Activated CD4-positive, CD25-positive, alpha-beta regulatory T cell treated with anti-CD3 and anti-CD28 coated beads, Interleukin-2, amount 50 U/mL, for 24 hours (primary cell): ENCODE measurements at places on chromosomes 6 and 20.
A peak's percentile ranks its signal among the peaks of the same experiment; 100 is the strongest.

DNA sequence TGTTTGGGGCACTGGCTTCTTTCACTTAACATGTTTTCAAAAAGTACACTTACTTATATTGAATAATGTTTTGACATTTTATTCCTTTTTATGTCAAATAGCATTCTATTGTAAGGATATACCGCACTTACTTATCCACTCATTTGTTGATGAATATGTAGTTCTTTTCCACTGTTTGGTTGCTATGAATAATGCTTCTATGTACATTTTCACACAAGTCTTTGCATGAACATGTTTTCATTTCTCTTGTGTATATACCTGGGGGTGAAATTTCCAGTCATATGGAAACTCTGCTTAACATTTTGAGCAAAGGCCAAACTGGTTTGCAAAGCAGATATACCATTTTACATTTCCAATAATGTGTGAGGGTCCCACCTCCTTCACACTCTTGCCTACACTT, 202.3 kb upstream of the GGTLC1 start:
- ATAC-seq = no peak

GRCh38 chr6:14010275-14010674, 85.5 kb downstream of the RNF182 start:
- no peak for ATAC-seq

GRCh38 chr6:12751694-12752325, 35.2 kb downstream of the PHACTR1 start:
- ATAC-seq = no peak

- ATAC-seq = no peak
Observed at GRCh38 chr6:6901205-6901719, 206.5 kb upstream of the RREB1 start.

DNA sequence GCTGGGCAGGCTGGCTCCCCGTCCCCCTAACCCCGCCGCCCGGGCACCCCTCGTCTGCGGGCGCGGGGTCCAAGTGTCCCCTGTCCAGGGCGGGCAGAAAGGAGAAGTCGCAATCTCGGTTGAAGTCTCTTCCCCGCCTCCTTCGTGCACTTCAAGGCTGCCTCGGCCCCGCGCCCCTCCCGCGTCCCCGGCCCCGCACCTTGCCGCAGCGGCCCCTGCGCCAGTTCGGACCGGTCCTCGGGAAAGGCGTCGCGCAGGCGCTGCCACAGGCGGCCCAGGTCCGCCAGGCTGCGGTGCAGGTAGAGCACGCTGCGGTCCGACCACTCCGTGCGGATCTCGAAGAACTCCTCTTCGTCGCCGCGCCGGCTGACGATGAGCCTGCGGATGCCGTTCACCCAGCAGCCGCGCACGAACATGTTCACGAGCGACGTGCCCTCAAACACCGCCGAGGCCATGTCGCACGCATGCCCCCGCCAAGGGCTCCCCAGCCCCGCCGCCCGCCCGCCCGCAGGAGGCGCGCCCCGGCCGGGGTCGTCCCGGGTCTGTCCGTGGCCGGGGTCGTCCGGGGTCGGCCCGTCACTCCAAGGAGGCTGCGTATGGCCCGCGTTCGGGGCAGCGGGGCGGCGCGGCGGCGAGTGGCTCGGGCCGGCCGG, at the start of gene PXDC1:
PXDC1 (minus strand) TSS at position 637 of the 653 bp plus-strand sequence; CDS start at position 455, 182 bp downstream.
- ATAC-seq = peak; percentile 4

DNA sequence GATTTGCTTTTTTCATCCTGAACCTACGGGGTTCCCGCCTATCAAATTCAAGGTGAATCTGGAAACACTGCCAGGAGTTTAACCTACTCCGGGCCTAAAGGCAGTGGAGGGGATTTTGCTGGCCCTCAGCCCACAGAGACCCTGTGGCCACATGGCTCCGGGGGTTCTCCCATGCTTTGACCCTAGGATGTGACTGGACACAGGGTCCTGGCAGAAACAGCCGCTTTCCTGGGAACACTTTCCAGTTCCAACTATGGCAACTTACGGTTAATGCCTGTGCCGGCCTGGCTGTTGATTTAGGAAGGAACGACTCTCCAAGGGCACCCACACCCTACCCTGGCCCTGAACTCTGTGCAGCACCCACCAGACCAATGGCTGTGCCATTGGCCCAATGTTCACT, 141.7 kb upstream of the RPS6KA2 start:
- no peak for ATAC-seq

- no peak for ATAC-seq
Observed at GRCh38 chr6:1298768-1299167, 13.1 kb upstream of the FOXQ1 start.

DNA sequence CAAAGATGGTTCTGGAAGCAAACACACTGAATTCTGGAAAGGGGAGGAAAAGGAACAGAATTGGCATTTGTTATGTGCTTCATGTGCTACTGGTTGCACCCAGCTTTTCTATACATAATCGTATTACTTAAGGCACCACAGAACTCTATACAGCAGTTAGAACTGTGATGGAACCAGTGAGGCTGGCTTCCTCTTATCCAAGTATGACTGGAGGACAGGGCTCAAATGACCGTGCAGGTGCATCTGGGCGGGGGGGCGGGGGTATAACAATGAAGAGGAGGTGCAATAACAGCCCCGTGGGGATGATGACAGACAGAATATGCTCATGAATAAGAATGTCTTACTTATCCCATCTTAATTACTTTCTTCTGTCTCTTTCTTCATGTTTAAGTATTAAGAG, 144.2 kb downstream of the BTBD9 start:
- ATAC-seq = peak; percentile 13

GRCh38 chr6:7813704-7814103, 87.8 kb downstream of the BMP6 start:
- ATAC-seq = no peak

DNA sequence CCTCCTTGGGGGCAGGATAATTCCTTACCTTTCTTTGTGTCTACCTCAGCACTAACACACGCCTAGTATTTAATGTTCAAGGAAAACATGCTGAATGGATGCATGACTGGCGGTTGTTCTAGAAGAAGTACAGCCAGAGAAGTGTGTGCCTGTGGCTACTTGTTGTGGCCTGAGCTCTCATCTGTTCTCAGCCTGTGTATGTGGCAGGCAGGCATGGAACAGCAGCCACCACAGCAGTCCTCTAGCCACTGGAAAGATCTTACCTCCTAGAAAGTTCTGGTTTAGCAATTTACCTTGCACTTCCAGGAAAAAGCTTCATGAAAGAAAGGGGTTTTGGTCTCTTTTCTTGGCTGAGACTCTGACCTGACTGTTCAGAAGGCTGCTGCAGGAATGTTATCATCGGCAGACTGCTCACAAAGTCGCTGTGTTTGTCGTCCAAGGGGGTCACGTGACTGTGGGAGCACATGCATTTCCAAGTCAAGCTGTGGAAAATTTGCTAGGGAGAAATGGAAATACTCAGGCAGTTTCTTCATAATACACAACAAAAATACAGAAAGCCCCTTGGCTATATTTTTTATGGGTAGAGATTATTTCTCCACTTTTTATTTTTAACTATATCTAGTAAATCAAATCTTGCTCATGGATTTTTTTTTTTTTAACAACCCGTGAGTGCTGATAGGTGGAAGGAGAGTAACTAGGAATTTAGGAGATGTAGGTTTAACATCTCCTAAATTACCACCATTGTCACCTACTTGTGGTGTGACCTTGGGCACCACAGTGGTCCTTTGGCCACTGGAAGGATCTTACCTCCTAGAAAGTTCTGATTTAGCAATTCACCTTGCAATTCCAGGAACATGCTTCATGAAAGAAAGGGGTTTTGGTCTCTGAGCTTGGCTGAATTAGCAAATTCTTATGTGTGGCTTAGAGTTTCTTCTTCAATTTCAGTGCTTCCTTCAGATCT, 110.8 kb upstream of the GPR6 start:
- no peak for ATAC-seq

DNA sequence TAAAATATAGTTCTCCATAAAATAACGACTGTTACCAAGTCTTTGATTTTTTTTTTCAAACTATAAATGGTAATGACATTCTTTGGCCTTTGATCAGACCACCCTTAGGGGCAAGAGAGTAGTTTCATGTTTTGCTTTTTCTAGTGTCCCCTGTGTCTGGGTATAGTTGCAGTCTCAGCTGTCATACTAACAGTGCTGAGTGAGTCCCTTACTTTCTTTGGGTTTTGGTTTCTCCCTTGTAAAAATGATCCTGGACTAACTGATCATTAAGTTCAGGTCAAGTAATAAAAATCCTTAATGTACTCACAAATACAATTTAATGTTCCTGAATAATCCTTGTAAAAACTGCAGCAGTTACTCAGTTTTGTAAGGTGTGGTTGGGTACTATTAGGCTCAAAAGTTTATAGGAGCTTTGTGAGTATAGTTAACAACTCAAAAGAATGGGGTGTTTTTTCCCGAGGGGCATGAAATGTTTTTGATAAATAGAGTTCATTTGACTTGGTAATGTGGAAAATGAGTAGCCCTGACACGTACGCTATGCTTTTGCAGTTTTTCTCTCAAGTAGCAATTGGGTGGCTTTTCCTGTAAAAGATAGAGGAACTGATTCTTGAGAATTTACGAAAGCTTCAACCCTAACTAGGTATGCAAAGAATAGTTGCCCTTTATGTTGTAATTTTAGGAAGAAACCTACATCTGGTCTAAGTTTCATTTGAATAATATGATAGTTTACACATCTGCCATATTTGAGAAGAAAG, 6.2 kb downstream of the PTPN1 start:
- ATAC-seq = peak; percentile 54

DNA sequence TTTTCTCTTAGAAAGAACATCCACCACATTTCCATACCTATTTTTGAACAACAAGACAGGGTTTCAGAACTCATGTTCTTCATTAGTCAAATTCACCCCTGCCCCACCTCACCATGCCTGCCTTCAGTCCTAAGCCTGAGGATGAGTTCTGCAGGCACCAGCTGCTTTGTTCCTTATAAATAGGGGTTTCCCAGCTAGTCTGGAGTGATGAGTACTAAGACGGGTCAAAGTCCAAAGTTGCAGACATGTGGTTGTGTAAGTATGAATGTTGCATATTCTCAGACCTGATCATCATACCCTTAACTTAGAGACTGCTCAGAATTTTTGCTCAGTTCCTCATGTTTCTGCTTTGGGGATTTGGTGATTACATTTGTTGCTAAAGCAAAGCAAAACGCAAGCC, 257.7 kb upstream of the CDYL start:
- ATAC-seq = no peak

DNA sequence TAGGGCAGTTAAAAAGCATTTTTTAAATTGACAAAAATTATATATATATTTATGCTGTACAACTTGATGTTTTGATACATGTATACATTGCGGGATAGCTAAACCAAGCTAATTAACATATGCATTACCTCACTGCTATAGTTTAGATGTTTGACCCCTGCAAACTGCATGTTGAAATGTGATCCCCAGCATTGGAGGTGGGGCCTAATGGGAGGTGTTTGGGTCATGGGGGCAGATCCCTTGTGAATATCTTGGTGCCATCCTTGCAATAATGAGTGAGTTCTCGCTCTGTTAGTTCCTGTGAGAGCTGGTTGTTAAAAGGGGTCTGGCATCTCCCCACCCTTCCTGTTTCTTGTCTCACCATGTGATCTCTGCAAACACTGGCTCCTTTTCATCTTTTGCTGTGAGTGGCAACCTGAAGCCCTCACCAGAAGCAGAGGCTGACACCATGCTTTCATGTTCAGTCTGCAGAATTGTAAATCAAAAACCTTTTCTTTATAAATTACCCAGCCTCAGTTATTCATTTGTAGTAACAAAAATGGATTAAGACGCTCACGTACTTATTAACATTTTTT, 111.8 kb downstream of the MCHR2 start:
- ATAC-seq = no peak

DNA sequence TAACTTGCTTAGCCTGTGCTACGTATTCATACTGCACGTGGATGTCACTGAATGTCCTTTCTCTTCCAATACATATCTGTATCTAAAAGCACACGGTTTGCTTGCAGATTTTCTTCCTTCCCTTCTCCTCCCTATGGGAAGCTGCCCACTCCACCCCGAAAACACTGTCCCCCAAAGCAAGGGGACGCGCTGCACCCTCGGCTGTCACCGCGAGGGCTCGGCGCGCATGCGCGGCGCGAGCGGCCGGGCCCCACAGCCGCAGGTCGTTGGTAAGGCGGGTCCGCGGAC, 659 bp downstream of the TMX4 start:
- ATAC-seq = peak; percentile 72

- ATAC-seq = no peak
Observed at GRCh38 chr6:105186576-105186975, 6.8 kb upstream of the POPDC3 start.

- no peak for ATAC-seq
Observed at GRCh38 chr6:51571168-51571567, 516.2 kb downstream of the PKHD1 start.

GRCh38 chr6:63371104-63371715, 51.4 kb upstream of the LGSN start:
- ATAC-seq = no peak

GRCh38 chr20:2206957-2207769, 88.6 kb upstream of the TGM3 start:
- peak; percentile 63 for ATAC-seq

DNA sequence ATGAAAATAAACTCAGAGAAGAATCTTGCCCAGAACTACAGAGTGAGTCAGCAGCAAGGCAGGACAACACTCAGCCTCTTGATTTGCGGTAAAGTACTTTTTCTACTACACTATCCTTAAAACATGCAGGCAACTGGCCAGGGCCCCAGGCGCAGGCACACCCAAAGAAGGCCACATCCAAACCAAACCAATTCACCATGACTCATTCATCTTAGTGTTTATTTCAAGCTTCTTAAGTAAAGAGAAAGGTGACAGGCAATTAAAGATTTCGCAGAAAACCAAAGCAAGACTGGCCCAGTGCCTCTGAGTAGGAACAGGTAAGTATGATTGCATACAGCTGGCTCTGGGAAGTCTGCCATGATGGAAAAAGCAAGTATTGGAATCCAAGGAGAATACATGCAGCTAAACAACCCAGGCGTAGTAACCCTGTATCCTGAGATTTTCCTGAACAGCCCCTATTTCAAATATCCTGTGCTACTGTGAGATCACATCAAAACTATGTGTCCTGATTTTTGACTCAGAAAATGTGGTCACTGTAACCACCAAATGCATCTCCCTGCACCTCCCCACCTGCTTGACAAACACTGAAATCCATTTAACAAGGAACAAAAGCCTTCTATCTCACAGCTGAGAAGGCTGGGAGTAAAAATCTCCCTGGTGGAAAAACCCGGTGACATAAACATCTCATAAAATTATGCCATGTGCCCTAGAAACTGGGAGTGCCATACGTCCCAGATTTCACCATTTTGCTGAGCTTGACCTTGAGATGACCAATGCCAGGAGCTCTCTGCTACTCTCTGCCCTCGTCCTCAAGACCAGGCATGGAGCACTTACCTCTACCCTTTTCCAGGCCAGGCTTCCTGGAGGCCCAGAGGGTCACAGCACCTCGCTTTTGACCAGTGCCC, 12.4 kb downstream of the WFDC3 start:
- no peak for ATAC-seq

GRCh38 chr20:25541676-25542075, 43.7 kb downstream of the NINL start:
- no peak for ATAC-seq

DNA sequence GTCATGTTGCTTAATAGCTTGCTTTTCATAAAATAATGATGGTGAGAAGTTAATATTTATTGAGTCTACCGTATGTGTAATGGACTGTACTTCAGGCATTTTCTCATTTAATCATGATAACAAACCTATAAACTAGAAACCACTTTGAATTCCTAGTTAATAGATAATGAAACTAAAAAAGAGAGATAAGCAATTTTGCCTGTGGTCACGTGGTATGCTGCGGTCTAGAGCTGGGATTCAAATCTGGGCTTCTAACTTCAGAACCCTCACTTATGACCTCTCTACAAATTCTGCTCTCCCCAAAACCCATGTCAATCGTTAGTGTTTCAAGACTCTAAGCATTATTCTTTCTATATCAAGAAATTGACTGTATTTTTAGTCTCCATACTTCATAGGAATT, 700.7 kb downstream of the PRKN start:
- ATAC-seq = no peak

- peak; percentile 12 for ATAC-seq
Observed at GRCh38 chr20:33460711-33461110, 17.1 kb upstream of the SNTA1 start.
